ENCODE measurements at places on chromosomes 2 and 18.
A peak's percentile ranks its signal among the peaks of the same experiment; 100 is the strongest.

- DNase-seq: no peak
These were observed 576.3 kb upstream of the CNTNAP5 start for GRCh38 chr2:123448801-123449200.

DNA sequence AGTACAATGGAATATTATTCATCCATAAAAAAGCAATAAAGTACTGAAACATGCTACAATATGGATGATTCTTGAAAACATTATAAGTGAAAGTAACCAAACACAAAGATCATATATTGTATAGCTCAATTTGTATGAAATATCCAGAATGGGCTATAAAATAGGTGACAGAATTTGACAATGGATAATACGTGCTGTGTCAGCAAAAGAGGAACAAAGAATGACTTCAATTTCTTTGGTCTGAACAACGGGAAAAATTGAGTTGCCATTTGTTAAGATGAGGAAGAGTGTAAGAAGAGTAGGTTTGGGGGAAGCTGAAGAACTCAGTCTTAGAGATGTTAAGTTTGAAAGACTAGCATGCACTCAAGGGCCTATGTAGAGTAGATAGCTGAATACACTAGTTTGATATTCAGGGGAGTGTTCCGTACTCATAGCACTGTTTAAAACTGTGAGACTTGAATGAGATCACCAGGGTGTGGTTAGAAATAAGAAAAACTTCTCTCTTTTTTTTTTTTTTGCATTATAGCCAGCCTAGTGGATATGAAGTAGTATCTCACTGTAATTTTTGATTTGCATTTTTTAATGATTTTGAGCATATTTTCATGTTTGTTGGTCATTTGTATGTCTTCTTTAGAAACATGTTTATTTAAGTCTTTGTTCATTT, 213.6 kb downstream of the NR4A2 start:
- DNase-seq: no peak

DNA sequence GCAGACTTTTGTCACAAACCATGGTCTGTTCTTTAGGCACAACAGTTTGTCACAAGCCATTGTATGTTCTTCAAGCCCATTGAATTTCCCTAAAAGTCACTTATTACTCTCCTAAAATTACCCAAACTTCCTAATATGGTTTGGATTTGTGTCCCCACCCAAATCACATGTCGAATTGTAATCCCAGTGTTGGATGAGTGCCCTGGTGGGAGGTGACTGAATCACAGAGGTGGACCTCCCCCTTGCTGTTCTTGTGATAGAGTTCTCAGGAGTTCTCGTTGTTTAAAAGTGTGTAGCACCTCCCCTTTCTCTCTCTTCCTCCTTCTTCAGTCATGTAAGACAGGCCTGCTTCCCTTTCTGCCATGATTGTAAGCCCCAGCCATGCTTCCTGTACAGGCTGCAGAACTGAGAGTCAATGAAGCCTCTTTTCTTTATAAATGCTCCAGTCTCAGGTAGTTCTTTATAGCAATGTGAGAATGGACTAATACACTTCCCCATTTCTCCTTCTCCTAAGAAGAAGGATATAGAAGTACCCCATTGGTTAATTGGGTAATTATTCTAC, 11.2 kb upstream of the GYPC start:
- DNase-seq: peak; percentile 70

GRCh38 chr2:45816272-45816671, 164.8 kb downstream of the PRKCE start:
- DNase-seq: no peak

DNA sequence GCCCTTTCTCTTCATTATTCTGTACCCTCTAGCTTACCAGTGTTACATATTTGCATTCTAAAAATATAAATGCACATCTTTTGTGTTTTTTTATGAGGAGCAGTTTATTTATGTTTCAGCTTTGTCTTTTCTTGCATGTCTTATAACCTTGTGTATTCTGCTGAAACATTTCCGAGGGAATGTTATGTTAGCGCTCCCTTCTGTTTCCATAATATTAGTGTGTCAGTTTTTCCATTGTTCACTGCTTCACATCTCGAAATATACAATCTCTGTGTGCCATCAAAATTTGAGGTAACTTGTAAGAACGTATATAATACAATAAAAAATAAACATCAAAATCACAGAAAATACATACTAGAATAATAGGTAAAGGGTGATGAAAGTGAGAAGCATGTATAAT, 153.3 kb downstream of the PKP4 start:
- no peak for DNase-seq

DNA sequence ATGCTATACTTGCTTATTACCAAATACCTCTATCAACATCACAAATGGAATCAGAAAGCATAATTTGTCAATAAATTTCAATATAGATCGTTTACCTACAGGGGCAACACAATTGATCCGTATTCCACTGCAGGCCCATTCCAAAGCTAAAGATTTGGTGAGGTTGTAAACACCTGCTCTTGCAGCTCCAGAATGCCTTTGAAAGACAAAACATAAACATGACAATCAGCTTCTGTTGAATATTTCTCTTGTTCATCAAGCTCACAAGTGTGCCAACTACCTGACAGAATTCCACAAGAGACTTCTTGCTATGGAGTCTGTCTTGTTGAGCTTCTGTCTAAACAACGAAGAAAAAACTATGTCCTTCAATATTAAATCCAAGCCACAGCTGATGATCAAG, 30.3 kb downstream of the PECR start:
- no peak for DNase-seq

- DNase-seq: no peak
These were observed 27.3 kb upstream of the MAL start for GRCh38 chr2:94997981-94998930.

DNA sequence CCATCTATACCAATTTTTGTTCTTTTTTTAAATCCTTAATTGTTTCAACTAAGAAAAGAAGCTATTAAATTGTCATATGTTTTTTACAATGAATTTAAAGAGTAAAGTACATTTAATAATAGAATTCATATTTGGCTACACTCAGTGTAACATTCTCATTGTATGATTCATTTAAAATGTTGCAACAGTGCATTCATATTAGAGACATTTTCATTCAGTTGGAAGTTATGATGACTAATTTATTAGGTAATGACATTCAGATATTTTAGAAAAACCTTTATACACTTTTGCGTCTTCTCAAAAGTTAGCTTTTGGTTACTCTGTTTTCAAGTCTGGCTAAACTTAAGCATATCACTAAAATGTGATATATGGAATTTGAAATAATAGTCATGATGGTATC, 887.5 kb upstream of the NRXN1 start:
- no peak for DNase-seq

DNA sequence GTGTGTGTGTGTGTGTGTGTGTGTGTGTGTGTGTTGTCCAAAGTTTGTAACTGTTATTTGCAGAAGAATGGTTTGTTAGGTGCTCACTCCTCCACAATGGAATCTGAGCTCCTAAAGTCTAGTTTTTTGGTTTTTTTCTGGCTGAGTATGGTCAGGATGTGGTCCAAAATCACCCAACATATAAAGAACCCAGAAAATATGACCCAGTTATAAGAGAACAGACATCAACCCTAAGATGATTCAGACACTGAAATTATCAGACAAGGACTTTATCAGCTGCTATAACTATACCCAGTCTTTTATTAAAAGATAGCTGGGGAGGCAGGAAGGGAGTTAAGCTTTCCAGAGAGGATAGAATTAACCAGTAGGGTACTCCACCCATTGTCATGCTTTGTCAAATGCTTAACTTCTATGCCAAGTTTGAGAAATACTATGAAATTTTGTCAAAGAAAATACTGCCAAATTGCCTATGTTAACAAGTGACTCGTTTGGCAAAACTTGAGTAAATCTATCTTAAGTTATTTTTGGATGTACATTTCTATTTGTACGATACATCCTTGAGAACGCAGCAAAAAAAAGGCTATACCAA, 57.5 kb downstream of the TANK start:
- no peak for DNase-seq

GRCh38 chr2:165746501-165746900, 47.5 kb downstream of the GALNT3 start:
- DNase-seq: no peak

- no peak for DNase-seq
These were observed 5.0 kb upstream of the CIDEA start for GRCh38 chr18:12248926-12249720.

- no peak for DNase-seq
These were observed 643.0 kb upstream of the FAM98A start for GRCh38 chr2:34241905-34242762.

GRCh38 chr2:159811232-159811631, 13.2 kb upstream of the CD302 start:
- no peak for DNase-seq

DNA sequence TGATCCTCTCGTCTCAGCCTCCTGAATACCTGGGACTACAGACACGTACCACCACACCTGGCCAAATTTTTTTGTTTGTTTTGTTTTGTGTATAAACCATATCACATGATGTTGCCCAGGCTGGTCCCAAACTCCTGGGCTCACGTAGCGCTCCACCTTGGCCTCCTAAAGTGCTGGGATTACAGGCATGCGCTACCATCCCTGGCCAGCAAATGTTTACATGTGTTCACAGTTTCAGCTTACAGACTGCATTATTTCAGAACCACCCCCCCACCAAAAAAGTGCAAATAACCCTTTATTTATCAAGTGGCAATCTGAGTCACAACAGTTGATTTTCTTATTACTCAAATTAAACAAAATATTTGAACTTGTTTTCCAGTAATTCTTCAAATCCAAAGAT, 54.3 kb downstream of the ABCA12 start:
- DNase-seq: no peak
